ENCODE measurements at places on chromosomes 5 and 9.
A peak's percentile ranks its signal among the peaks of the same experiment; 100 is the strongest.

DNA sequence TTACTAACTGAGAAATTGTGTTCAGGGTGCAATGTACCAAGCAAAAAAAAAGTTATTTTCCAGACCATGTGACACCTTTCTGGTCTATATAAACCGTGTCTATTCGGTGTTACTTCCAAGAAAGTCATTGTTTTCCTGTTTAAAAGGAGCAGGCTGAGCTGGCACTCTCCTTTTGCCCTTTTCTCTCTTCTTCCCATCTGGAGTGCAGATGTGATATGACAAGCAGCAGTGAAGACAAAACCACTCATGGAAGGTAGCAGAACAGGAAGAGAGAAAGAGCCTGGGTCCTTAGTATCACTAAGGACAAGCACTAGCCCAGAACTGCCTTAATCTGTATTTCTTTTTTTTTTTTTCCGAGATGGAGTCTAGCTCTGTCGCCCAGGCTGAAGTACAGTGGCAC is 25.6 kb downstream of the LYRM7 start:
- DNase-seq: no peak

GRCh38 chr5:66608501-66608900 is 12.3 kb downstream of the MAST4 start:
- no peak for DNase-seq

- DNase-seq: no peak
These were observed 50.3 kb downstream of the MTAP start for GRCh38 chr9:21852754-21853153.

DNA sequence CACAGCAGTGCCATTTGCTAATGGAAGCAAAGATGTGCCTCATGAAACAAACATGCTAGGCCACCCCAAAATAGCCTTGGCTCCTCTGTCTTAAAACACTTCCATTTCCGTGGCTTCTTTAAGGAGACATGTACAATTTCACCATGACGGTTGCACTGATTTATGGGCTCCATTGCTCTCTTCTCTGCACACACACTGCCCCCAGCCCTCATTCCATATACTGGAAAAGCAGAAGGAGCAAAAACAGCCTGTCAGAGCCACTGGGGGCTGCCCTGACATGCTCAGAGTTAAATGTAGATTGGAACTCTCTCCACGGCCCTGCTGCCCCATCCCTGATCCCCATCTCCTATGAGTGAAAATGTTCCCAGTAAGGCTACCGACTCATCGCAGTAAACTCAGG is 114.8 kb downstream of the ROR2 start:
- DNase-seq: no peak

- DNase-seq: no peak
These were observed 212.7 kb upstream of the CD180 start for GRCh38 chr5:67409126-67409777.

DNA sequence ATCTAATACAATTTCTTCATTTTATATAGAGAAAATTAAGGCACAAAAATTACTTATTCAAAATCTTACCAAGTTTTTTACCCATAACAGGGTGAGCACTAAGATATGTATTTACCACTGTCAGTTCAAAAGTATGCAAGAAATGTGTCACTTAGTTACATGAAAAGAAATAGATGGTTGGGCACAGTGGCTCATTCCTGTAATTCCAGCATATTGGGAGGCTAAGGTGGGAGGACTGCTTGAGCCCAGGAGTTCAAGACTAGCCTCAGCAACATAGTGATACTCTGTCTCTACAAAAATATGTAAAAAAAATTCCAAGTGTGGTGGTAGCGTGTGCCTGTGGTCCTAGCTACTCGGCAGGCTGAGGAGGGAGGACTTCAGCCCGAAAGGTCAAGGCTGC is 19.4 kb downstream of the YIPF5 start:
- DNase-seq: no peak

GRCh38 chr5:125550274-125550673 is 803.8 kb upstream of the ZNF608 start:
- no peak for DNase-seq

DNA sequence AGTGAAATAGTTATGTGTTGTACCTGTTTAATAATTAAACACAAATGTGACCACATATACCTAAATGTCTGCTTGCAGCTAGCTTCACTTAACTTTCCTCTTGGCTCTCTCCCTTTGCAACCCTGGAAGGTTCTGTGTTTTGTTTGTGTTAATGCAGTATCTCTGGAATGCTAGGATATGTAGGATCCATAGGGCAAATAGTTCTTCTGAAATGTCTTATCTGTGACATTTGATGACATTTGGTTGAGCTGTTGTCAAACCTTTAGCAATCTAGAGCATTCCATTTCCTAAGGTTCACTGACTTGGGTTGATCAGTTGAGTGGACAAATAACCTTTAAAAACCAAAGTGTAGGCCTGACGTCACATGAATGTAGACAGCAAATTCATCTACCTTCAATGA is 21.8 kb downstream of the CTNNA1 start:
- no peak for DNase-seq

GRCh38 chr5:100691548-100691947 is 156.4 kb downstream of the FAM174A start:
- no peak for DNase-seq

GRCh38 chr9:27341545-27342294 is 44.8 kb upstream of the EQTN start:
- DNase-seq: no peak

DNA sequence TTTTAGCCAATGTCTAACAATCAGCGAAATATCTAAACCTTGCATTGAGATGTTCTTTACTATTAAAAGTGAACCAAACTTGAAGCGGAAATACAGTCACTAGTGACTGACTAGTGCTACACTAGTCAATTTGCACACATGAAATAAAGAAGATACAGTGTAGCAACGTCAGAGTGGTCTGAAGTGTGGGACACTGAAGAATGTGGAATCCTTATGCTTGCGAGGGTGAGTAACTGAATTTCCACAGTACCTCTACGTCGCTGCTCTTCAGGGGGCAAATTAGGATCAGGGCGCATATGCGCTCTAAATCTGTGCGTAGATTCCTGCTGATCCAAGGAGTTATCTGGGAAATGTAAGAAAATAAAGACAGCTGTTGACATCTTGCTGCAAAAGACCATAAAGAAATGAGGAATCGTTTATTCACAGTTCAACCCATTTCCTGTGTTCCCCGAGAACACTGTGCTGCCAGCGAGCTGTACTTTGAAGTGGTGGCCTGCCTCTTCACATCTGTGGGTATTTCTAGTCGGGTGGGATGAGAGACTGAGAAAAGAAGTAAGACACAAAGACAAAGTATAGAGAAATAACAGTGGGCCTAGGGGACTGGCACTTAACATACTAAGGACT is 39.8 kb upstream of the FLT4 start:
- DNase-seq: peak; percentile 9

GRCh38 chr5:108521841-108522506 is 140.1 kb upstream of the FBXL17 start:
- no peak for DNase-seq

DNA sequence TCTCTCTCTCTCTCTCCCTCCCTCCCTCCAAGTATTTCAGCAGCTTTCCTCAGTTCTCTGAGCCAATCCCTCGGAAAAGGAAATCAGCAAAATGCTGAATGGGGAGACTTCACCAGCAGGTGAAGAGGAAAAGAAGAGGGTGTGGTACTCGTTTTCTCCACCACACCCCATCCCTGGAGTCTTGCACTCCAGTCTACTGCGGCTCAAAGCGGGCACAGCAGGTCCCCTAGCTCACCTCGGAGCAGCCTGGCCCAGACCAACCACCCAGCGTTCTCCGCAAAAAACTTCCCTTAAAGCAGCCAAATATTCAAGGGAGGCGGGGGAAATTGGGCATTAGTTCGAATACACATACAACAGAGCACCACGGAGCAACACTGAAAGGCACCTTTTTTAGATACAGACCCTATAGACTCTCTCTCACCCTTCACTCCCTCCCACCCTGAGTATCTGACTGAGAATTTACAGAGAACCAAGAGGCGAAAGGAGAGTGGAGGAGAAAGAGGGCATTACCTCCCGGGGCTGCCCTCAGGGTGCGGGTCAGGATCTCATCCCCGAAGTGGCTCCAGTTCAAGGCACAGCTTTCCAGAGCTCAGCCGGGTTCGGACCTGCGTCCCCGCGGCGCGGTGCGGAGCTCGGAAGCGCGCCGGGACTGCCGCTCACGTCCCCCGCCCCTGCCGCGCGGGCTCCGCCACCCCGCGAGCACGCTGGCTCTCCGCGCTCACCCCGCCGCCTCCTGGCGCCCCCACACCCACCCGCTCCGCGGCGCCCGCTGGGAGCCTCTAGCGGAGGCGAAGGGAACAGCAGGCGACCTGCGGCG is 1638.5 kb upstream of the C9orf72 start:
- no peak for DNase-seq

GRCh38 chr5:8695902-8696845 is 827.2 kb downstream of the MTRR start:
- DNase-seq: no peak

DNA sequence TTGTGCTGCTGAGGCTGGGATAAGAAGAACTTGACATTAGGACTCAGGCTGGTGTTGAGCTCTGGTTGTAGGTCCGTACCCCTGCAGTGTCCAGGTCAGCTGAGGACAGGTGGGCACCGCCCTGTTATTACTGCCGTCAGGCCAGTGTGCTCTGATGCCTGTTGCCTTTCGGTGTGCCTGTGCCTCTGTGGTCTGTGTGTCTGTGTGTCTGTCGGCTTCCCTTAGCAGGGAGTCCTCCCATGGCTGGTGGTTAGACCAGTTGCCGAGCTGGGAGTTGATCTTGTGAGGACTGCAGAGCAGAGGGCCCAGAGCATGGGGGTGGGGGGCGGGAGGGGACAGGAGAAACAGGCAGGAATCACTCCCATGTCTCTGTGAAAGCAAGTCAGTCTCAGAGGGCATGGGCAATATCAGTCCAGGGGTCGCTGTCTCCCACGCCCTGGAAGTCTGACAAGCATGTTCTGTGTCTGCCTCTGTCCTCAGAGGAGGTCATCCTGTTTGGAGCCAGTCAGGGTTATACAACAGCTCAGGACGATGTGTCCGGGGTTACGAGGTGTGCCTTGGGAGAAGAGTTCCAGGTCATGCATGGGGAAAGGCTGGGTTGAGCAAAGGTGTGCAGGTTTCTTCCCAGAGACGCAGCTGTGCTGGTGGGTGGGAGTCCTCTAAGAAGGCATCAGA is 67.3 kb upstream of the GARNL3 start:
- no peak for DNase-seq

DNA sequence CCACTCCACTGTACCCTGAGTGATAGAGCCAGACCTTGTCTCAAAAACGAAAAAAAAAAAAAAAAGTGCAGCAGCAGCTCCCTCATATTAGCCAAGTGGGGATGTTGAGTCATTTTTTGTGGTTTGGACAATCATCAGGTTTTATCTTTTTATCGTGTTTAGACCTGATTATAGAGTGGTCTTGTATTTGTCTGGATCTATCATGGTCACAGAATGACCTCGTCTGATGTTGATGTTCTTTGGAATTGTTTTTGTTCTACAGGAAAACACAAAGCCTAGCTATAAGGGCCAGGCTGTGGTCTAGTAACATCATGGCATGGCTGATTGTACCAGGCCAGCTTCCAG is 1.6 kb upstream of the FBXW11 start:
- no peak for DNase-seq

GRCh38 chr5:171032435-171032973 is 170.7 kb downstream of the RANBP17 start:
- DNase-seq: no peak

- no peak for DNase-seq
These were observed 3.5 kb downstream of the HEMGN start for GRCh38 chr9:97934321-97935115.

- no peak for DNase-seq
These were observed 28.7 kb downstream of the TGFBI start for GRCh38 chr5:136057401-136058038.

DNA sequence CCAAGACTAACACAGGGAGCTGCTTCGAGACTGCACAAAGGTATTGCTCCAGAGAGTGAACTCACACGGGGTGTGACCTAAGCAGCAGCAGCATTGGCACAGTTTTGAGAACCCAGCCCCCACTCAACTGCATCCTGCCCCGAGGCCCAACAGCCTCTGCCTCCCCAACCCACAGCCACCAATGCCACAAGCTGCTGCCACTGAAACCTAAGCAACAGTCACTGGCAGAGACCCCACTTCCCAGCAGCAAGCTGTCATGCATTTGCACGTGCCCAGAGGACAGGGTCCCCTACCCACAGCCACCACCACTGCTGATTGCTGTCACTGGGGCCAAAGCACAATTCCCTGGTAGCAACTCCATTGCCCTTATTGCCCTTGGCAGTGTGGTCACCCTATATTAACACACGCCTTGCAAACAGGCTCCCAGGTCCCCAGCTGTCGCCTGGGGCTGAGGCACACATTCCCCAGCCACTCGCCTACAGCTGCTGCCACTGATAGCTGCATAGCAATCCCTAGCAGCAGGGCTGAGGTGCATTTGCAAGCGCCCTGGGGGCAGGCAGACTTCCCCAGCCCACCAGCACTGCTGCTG is 141.0 kb downstream of the AGTPBP1 start:
- DNase-seq: no peak

GRCh38 chr5:31113101-31113500 is 80.4 kb upstream of the CDH6 start:
- DNase-seq: no peak

GRCh38 chr9:91405343-91406077 is 18.1 kb downstream of the NFIL3 start:
- no peak for DNase-seq

DNA sequence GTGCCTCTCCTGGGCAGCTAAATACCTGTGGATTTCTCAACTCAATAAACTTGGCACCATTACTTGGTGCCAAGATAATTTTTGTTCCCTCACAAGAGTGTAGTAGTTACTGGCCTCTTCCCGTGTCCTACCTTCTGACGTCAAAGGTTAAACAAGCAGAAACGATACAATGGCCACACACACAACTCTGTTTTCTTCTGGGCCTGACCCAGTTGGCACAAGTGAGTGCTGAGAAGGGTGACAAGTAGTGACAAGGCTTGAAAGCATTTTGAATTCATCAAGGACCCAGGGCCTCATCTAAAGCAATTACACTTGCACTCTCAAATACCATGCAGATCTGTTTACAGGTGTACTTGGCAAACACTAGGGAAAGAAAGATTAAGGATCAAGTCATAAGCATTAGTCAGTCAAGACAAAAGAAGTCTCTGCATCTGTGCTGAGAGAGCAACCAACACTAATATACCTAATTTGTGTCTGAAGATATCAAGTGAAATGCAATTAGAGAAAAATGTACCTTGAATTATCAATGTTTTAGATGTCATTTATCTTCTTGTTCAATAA is 30.8 kb downstream of the RASEF start:
- DNase-seq: no peak

GRCh38 chr9:130143279-130143893 is 28.8 kb upstream of the NCS1 start:
- DNase-seq: no peak

- no peak for DNase-seq
These were observed 75.7 kb downstream of the AGTPBP1 start for GRCh38 chr9:85666086-85666485.

GRCh38 chr9:73872701-73873100 is 624.4 kb upstream of the RORB start:
- no peak for DNase-seq

DNA sequence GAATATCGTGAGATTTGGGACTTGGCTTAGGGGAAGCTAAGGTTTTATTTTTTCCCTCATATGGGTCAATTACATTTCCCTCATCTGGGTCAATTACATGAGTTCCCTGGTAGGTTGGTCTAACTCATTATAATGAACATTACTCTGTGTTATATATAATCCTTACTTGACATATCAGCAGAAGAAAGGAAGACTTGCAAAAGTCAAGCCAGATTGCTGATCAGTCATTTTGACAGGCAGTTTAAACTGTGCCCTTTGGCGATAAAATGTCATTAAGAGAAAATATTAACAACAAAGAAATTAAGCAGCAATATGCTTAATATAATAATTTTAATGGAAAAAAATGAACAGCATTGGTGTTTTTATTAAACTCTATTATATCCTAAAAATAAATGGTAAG is 23.1 kb upstream of the TRPM3 start:
- no peak for DNase-seq

Data from activated effector memory CD4-positive, alpha-beta T cell treated with Interleukin-2 at 50 U/mL for 16 hours (primary cell).